AG04450 (cell line): ENCODE measurements at places on chromosomes 2 and 18. TPM values are rescaled to one million over a fixed set of nuclear protein-coding genes. Genes with fewer than 3 reads are reported as not detected.

- no peak for DNase-seq
Observed at GRCh38 chr2:11329776-11330175, 14.7 kb downstream of the ROCK2 start.

DNA sequence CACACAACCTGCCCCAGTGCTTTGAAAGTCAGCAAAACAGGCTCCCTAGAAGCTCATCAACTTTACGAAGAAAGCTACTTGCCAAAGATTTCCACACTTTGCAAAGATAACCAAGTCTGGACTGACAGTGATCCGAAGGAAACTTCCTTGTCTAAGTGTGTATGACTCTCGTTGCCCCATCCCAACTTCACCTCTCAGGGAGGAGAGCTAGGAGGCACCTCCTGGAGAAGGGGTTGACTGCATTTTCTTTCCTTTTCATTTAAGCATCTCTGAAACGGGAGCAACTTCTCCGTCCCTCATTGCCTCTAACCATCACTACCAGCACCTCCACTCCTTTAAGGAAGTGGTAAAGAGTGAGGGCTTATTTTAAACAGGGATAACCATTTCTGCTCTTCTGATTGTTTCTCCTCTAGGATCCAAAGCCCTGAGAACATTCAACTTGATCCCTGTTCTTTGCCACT is 7.0 kb downstream of the ZEB2 start:
- no peak for DNase-seq

DNA sequence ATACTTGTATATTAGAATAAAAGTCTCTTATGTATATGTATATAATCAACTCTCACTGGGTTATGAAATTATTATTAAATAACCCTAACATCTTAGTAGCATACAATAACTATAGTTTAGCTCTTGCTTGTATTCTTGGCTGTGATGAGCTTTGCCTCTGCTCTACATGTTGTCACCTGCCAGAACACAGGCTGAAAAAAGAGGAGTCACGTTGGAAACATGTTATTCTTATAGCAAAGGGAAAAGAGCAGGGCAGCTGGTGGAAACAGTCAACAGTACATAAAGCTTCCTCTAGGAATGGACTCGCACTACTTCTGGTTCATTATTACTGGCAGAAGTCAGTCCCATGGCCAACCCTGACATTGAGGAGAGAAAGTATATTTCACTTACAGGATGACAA is 362.0 kb upstream of the KYNU start:
- DNase-seq, result no peak

- DNase-seq, result no peak
Observed at GRCh38 chr2:105391058-105391627, 7.7 kb downstream of the FHL2 start.

- no peak for DNase-seq
Observed at GRCh38 chr2:124983595-124983994, 958.5 kb downstream of the CNTNAP5 start.

DNA sequence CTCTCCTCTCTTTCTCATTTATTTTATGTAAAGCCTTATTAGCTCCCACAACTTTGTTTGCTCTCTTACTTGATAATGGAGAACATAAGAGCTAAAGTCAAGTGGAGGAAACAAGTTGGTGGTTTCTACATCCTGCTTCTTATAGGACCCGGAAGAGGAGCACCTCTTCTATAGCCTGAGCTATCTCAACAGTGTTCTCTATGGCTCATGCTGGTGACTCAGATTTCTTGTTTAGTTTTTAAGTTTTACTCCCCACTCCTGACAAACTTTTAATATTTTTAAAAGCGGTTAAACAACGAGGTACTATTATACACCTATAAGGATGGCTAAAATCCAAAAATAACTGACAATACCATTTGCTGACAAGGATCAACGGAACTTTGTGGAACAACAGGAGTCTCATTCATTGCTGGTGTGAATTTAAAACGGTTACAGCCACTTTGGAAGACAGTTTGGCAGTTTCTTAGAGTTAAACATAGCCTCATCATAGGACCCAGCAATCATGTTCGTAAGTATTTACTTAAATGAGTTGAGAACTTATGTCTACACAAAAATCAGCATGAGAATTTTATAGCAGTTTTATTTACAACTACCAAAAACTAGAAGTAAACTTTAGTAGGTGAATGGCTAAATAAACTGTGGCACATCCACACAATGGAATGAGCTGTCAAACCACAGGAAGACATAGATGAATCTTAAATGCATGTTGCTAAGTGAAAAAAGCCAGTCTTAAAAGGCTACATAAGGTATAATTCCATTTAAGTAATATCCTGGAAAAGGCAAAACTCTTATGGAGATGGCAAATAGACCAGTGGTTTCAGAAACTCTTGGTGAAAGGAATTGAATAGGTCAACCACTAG is 12.7 kb upstream of the CDC42EP3 start:
- DNase-seq, result no peak

- DNase-seq, result no peak
Observed at GRCh38 chr2:206978746-206979145, 39.4 kb downstream of the CPO start.

DNA sequence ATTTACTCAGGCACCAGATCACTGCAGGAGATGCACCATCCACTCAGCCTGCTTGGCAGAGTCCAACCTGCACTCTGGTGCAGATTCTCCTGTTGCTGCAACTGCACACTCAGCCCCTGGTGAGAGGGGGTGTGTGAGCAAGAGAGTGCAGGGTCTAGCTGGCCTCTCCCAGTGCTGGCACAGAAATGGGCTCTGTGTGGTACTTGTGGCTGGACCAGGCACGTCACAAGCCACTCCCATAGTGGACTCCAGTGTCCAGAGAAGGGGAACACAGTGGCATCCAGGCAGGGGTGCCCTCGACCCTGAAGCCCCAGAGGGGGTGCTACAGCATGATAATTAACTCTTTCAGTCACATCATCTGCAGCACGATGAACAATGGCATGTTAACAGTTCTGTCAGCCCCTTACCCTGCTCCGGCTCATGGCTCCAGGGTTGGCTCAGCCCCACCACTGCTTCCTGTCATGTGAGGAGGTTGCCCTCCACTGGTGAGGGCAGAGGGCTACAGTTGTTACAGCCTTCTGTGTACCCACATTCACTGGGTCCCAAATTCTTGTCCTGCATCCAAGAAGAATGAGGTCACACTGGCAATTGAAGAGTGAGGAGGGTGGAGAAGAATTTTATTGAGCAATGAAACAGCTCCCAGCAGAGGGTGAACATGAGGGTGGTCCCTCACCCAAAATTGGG is 135.7 kb downstream of the EVA1A start:
- no peak for DNase-seq

DNA sequence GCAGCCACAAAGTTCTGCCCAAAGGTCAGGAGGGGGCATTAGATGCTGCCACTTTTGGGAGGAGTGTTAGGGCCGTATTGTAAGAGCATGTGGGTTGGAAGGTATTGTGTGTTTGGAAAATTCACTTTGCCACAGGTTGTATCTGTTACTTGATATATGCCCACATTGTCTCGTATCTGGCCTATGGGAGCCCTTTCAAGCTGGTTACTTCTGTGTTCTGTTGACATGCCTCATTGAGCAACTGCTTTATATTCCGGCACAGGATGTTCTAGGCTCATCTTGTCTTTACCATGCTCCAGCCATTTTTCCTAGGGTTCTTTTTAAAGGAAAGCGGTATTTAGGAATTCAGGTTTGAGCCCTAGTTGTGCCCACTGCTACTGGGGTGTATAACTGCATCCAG is 6.0 kb downstream of the ADNP2 start:
- DNase-seq, result no peak

DNA sequence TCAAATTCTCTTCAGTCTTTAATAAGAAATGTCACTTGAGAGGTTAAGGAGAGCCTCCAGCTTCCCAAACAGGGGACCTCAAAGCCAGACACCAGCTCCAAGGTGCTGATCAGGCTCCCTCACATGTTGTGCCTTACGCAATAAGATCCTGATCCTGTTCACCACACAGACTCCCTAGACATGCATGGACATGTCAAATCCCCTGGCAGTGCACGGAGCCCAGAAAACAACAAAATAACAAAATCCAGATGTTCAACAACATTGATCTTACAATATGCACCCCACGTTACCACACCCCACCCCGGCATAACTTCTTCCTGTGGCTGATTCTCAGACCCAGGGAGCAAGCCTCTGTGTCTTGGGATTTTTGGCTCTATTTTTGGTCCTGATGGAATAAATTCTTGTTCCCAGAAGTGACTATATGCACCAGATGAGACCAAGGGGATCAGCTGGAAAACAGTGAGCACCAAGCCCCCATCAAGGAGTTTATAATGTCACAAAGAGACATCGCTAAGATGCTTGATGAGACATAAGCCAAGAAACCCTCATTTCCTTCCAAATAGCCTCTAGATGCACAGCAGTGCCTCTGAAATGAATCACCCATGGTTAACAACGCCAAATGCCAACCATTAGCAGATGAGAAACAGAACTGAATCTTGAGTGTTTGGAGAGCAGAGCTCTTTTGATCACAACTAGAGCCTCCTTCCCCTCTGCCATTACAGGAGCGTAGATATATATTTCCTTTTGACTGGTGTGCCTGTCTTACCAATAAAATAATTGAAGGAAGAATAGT is 198.2 kb downstream of the PRKCE start:
- no peak for DNase-seq

- no peak for DNase-seq
Observed at GRCh38 chr18:70243131-70243929, 37.8 kb upstream of the RTTN start.

DNA sequence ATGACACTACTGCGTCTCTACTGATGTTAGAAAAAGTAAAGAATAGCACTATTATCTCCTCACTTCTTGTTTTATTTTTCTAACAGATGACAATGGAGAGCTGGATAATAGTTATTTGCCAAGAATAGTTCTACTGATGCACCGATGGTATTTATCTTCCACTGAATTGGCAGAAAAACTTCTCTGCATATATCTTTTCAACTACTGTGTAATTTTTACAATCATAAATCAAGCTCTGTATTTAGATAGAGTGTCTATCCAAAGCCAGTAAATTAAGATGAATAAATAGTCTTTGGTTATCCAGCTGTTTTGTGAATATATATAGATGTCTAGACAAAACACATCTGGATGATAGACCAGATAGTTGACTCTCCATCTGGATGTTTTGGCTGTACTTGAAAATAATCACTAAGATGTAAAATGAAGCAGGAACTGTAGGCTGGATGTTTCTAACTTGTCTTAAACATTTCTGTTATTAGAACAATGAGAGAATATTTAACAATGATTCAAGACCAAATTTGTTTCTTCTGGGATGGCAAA is 40.1 kb downstream of the RASGRP3 start:
- DNase-seq, result no peak

DNA sequence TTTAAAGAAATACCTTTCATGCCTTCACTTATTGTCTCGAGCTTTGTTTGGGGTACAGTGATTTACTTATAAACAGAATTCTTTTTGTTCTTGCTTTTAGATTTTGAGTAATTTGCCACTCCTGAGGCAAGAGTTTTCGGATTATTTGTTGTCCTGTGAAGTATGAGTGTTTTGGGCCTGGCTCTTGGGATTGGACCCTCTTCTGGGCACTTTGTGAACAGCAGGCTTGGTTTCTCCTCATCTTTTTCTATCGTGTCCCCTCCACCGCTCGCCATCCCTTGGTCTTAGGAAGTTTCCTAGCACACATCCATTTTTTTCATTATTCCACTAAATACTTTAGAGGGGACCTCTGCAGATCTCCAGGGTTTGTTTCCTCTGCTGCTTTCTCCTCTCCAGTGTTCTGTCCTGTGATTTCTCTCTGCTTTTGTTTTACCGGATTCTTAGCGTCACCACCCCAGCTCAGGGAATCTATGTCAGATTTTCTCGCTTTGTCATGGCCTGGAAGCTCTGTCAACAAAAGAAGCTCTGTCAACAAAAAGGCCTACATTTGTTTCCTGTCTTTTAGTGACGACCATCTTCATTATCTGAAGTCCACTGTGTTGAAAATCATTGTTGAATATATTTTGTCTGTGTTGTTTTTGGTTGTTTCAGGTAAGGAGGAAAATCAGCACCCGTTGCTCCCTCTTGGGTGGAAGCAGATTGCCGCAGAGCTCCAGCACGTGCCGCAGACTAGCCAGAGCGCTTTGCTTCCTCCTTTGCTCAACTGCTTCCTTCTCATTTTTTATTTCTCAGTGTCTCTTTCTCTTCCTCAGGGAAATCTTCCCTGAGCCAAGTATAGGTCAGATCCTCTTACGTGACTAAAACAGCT is 27.8 kb downstream of the ANKRD62 start:
- no peak for DNase-seq

The GALNT5 gene
- 49.8 and 55.0 TPM in 2 replicates for polyA plus RNA-seq

The DSC2 gene
- not detected in 2 replicates for polyA plus RNA-seq

The CPS1 gene
- 16.1 and 21.6 TPM in 2 replicates for polyA plus RNA-seq

The FAM124B gene
- polyA plus RNA-seq, result not detected in 2 replicates

The PRSS56 gene
- not detected in 2 replicates for polyA plus RNA-seq
